ENCODE measurements at places on chromosomes 1 and 21.

DNA sequence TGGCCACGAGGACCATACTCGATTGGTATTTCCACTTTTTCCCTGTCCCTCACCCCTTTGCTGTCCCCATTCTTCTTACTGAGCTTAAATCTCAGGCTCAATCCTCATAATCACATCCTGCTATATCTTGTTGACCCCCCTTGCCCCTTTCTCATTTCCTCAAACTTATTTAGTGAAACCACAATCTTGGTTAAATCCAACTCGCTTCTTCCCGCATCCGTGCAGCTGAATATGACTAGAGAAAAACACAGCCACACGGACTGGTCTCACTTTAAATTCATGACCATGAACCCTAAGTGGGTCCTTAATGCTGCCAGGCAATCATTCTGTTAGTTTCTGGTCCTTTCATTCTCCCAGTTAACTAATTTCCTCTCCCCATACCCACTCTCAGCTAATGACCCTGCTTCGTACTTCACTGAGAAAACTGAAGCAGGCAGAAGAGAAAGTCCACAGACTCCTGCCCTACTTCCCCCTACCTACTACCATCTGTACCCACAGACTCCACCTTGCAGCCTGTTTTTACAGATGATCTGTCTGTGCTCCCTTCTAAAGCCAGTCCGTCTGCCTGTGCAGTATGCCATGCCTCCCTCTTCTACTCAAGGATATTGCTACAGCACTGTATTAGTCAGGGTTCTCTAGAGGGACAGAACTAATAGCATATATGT, 96.8 kb upstream of the LMO4 start:
- no peak for DNase-seq

DNA sequence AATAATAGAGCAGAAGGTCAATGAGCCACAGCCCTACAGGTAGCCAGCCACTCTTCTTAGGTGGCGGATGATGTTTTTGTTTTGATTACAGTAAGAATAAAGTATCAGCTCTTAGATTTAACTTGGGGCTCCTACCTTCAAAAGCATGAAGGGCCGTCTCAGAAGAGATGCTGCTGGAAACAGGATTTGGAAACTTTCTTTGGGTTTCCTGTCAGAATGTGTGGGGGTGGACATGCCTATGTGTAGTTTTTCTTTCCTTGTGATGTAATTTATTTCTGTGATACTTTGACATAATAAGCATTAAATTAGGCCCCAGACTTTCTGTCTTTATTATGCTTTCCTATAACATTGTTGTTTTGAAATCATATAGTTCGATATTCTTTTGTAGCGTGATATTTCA, 1.5 kb downstream of the RAP1A start:
- DNase-seq = no peak

GRCh38 chr1:180181048-180181447, 26.4 kb downstream of the QSOX1 start:
- peak; percentile 5 for DNase-seq

GRCh38 chr1:177744906-177745305, 225.0 kb downstream of the SEC16B start:
- DNase-seq = no peak

GRCh38 chr1:180234369-180235076, 4.5 kb downstream of the LHX4 start:
- DNase-seq = no peak

DNA sequence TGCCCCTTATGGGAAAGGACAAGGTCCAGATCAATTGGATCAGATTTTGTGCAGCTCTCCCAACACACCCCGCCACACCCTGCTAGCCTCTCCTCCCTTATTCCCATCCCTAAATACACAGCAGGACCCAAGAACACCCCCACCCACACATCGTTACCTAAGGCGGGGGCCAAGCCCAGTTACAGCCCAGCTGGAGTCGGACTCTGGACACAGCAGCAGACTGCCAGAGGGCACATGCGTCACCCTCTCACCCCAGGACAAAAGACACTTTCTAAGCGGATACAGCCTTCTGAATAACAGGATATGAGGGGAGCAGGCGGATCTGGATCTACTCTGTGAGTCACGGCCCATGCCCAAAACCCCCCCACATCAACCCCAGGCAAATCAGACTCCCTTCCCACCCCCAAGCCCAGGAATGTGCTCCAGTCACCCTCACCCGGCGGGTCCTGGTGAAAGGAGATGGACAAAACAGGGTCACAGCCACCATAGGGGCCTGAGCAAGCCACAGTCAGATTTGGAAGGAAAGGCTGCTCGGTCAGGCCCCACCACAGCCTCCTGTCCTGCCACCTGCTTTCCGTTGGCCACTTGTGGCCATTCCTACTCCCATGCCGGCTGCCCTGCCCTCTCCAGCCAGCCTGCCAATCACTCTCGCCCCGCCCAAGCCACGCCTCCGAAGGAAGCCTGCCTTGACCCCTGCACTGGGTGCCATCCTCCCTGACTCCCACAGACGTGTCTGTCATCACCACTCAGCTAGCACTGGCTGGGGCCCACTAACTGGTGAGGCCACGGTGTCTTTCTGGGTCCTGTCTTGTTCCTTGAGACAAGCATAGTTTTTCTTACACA, 4.0 kb downstream of the S100A16 start:
- no peak for DNase-seq

- DNase-seq = no peak
Measured at GRCh38 chr1:30971496-30971895, 62.9 kb upstream of the SDC3 start.

GRCh38 chr1:183079712-183080388, 56.6 kb downstream of the LAMC1 start:
- DNase-seq = no peak

DNA sequence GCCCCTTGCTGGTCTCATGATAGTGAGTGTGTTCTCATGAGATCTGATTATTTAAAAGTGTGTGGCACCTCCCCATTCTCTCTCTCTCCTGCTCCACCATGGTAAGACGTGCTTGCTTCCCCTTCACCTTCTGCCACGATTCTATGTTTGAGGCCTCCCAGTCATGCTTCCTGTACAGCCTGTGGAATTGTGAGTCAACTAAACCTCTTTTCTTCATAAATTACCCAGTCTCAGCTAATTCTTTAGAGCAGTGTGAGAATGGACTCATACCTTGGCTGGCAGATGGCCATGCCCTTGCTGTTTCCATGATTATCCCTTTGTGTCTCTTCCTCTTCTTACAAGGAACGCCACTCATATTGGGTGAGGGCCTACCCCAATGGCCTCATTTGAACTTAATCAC, 40.3 kb downstream of the PSMG1 start:
- no peak for DNase-seq

DNA sequence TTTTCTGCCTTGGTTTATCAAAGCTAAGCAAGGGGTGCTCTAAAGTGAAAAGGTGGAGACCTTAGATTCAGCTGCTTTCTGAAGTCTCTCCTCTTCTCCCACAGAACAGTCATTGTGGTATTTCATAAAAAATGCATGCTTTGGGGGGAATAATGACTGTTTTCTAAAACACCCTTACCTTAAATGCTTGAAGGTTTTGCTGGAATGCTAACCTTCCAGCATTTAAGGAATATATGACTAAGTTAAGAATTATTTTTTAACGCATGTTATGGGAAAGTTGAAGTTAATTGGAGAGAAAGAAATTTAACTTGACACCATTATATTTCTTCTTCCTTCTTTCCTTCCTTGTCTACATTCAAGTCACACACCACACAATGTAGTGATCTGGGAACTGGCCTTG, 162.5 kb downstream of the ROR1 start:
- no peak for DNase-seq

DNA sequence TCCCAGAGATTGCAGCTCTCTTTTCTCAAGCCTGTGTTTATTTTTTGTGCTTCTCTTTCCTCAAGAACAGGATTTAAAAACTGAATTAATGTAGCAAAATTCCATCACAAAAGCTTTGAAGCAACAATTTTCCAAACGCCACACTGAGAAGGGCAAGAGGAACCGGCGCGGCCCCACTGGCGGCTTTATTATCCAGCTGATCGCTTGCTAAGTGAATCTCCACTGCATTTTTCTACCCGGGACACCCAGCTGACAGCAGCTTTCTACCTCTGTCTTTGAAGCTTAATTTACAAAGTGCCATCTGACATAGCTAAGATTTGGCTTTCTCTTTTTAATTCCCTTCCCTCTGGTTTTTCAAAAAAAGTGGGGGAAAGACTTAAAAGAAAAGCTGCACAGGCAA, 369.3 kb upstream of the C1orf174 start:
- no peak for DNase-seq

GRCh38 chr1:77489910-77490309, 192.5 kb downstream of the ZZZ3 start:
- DNase-seq = no peak

- DNase-seq = no peak
Measured at GRCh38 chr1:87220993-87221392, 107.7 kb upstream of the LMO4 start.

DNA sequence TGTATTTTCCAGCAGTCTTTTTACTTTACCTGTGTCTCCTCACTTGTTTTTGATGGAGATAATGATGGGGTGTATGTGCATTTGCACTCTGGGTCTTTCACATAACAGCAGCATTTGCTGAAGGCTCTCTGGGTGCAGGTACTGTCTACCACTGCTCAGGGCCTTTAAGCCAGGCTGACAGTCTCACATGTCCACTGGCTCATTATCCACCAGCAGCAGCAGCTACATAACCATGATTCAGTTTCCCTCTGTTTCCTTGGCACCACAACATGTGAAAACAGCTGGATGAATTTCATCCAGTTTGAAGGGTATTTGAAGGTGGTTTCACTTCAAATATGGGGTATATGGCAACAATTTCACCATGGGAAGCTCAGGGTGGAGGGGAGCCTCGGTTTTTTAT, 41.2 kb upstream of the ROR1 start:
- DNase-seq = no peak

DNA sequence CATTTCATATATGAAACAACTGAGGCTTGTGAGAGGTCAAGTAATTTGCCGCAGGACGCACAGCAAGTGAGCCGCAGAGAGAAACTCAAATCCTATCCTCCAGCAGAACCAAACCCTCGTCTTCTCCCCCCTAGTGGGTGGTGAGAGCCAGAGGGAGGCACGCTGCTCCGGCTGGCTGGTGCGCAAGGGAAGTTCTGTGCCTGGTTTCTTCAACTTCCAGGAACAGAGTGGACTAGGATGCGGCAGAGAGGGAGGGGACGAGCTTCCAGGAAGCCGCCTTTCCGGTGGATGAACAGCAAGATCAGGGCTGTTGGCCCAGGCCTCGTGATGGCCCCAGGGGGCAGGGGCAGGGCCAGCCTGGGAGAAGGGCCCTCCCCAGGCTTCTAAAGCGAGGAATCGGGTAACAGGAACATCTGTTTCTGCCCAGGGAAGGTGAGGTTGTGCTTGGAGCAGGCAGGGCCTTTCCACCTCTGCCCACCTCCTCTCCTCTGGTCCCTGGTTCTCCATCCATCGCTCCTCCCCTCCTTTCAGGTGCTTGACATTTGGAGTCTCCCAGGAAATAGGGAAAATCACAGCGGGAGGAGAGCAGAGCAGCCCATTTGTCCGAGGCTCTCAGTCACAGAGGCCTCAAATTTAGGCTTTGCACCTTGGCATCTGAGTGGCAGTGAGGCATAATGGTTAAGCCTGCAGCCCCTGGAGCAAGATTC, 16.8 kb upstream of the PDIK1L start:
- DNase-seq = no peak

DNA sequence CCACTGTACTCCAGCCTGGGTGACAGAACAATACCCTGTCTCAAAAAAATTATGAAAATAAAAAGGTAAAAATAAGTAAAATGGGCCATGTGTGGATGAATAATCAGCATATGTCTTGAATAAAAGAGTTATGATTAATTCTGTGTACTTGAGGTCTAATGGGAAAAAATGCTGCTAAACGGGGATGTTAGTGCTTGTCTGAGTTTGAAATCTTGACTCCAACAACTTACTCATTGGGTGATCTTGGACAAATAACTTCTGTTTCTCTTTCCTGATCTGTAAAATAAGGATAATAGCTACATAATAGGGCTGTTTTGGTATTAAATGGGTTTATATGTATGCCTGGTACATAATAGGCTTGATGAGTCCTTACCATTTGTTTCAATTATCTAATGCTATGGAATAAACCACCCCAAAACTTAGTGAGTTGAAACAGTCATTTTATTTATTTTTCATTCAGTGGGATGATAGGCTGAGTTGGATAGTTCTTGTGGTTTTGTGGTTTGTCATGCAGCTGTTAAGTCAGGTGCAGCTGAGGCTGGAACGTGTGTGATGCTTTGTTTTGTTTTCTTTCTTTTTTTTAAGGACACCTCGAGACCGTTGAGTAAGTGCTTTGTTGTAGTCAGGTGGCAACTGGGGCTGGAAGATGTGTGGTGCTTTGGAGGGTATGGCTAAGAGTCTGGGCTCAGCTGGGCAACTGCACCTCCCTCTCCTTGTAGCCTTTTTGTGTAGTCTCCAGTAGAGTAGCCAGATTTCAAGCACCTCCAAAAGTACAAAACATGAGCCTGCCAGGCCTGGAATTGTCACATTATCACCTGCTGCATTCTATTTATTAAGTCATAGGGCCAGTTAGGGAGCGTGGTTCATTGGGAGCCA, 4.9 kb downstream of the MDM4 start:
- DNase-seq = peak; percentile 29

DNA sequence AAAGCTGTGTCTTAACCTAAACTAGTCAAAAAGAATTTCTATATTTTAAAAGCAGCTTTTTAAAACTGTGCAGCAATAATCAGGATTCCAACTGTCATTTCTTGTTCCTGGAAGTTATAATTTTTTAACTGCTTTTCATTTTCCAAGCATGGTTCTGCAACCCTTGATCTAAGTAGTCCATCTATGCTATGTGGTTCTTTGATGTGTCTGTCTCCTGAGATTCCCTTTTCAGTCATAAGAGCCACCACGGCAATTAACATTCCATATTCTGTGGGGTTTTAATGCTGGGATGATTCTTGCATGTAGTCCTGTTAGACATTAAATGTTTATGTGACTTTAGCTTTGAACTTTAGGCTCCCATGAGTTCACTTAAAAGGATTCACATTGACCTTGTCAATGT, 220.4 kb downstream of the TPR start:
- no peak for DNase-seq

DNA sequence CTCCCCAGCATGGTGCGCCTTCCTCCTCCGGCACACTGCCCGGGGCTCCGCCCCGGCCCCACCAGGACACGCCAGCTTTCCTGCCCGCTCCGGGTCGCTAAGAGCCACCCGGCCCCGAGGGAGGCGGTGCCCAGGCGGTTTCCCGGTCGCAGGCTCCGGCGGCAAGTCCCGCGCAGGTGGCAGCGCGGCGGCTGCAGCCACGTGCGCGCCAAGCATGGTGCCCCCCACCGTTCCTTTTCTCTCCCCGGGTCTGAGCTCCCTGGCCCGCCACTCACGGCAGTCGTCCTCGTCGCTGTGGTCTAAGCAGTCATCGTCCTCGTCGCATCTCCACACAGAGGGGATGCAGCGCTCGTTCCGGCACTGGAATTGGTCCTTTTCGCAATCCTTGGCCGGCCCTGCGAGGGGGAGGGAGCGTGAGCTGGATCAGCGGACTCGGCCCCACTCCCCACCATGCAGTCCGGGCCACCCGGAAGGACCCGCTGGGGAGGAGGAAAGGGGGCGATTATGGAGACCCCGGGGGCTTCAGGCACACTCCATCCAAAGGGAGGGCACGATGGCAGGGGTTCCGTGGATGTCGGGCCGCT, 1.2 kb downstream of the LRP8 start:
- peak; percentile 82 for DNase-seq

DNA sequence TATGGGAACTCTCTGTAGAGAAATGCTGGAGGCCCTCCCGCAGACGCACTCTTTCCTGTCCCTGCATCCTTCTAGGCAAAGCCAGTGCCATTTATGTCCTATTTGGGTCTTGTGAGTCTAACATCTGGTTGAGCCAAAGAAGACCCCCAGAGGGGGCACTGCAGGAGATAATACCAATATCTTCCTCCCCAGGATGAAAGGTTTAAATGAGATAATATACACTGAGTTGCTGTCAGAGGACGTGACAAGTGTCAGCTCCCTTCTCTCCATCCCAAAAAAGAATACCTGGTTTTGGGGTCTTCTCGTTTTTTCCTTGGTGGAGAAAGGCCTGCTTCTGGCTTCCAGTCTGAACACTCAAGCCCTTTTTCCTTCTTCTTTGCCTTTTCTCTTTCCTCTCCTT, 7.6 kb downstream of the TCEA3 start:
- DNase-seq = no peak
